Renal cortical epithelial cell (primary cell): ENCODE measurements at places on chromosomes 3 and 15. TPM values are rescaled to one million over a fixed set of nuclear protein-coding genes. Genes with fewer than 3 reads are reported as not detected.
A peak's percentile ranks its signal among the peaks of the same experiment; 100 is the strongest.

HHLA2 gene
- 0.05 and 2.3 TPM in 2 replicates for total RNA-seq

DNA sequence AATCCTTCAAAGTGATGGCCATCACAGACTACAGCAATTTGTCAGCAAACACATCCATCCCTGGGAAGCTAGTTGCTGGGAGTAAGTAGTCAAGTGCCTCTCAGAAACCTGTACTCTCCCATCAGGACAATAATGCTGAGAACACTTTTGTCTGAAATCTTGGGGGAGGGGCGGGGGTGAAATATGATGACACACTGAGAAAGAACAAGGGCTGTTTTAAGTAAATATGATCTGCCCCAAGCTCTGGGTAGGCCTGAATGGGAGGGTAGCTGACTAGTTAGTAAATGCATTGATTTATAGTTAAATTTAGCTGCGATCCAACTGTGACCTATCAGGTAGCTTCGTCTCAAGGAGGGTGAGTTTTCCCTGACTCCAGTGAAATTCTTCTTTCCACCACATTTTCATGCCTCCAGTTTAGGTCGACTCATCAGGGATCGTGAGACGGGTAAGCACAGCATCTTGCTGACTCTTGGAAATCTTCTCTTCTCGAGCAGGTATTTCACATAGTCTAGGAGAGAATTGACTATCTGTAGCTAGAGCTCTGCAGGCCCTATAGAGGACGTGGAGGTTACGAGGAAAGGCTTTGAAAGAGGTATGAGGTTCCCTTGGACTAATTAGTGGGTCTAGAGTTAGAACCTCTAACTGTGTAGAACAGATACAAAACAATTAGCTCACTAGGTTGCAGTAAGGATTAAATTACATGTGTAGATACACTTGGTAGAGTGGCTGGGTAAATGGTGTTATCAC lies 213.4 kb upstream of the SLC2A2 start:
- DNase-seq: no peak

DNA sequence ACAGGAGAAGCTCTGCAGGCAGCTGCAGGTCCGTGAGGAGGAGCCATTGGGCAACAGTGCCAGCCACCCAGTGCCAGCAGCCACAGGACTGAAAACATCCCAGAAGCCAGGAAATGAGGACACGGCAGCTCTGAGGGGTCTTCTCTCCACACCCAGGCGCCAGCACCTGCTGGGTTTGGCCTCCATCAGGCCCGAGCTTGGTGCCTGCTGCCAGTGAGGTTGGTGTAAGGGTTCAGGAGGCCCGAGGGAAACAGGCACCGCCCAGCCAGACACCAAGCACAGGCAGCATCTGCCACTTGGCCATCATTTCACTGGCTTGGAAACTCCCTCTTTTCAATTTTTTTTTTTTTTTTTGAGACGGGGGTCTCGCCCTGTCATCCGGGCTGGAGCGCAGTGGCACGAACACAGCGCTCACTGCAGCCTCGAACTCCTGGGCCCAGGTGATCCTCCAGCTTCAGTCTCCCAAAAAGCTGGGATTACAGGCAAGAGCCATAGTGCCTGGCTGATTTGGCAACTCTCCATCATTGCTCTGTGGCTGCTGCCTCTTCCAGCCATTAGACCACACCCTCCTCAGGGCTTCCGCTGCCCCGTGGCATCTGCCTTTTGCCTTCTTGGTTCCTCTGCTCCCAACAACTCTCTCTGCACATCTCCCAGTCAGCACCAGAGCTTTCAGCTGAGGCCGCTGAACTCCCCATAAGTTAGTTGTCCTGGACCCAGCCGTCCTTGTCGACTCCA lies 1.5 kb upstream of the ITIH3 start:
- DNase-seq: no peak

- DNase-seq: no peak
Observed at GRCh38 chr3:183944775-183945174, 60.1 kb upstream of the PARL start.

ATP6V1A gene
- 118 and 132 TPM in 2 replicates for total RNA-seq

DNA sequence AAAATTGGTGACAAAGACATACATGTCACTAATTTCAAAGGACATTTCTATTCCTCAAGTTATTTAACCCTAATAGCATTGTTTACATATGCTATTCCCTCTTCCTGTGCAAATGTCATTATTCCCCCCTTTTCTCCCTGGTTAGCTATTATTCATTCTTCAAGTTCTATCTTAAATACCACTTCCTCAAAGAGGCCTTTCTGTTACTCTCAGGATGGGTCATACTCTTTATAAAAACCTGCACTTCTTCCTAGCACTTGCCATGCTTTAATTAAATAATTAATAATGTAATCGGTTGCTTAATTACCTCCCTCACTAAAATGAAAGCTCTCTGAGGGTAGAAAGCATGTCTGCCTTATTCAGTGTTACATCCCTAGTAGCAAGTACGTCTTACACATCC lies 88.5 kb downstream of the XRN1 start:
- DNase-seq: no peak

ECE2 gene
- total RNA-seq: not detected in 2 replicates

DNA sequence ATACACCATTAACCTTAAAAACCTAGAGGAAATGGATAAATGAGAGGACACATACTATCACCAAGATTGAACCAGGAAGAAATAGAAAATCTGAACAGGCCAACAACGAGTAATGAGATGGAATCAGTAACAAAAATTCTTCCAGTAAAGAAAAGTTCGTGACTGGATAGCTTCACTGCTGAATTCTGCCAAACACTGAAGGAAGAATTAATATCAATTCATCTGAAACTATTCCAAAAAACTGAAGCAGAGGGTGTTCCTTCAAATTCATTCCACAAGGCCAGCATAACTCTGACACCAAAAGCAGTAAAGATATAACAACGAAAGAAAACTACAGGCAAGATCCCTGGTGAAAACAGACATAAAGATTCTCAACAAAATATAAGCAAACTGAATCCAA lies 195.8 kb upstream of the GPR149 start:
- no peak for DNase-seq

FAM227B gene
- 7.6 TPM in 2 replicates for total RNA-seq

GRCh38 chr3:67616046-67616445 lies 38.4 kb downstream of the SUCLG2 start:
- DNase-seq: no peak

- DNase-seq: no peak
Observed at GRCh38 chr3:34858067-34858660, 781.2 kb upstream of the ARPP21 start.

PATL2 gene
- not detected in 2 replicates for total RNA-seq

CSK gene
- total RNA-seq: 28.5 and 58.4 TPM in 2 replicates

PLA2G4E gene
- not detected in 2 replicates for total RNA-seq

GRCh38 chr15:99054025-99054387 lies 46.4 kb upstream of the PGPEP1L start:
- DNase-seq: peak; percentile 77
